Glomerular endothelial cell (primary cell): ENCODE measurements at places on chromosomes 7 and 10.

- peak; percentile 54 for DNase-seq
Measured at GRCh38 chr7:29878081-29878688, 71.9 kb downstream of the WIPF3 start.

DNA sequence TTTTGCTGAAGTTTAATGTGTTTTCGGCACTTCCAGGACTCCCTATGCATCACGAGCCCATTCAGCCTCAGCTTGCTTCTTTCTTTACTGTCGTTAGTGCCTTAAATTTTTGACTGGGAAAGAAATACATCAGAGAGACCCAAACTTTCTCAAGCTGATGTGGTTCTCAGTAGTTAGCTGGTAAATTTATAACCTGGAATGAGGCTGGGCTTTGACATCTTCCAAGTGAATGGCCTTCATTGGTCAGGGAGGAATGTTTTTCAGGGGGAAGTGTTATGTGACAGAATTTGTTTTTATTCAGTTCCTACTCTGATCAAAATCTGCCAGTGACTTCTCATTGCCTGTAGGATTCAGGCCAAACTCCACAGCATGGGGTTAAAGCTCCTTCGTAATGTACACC is 296.9 kb downstream of the SORCS3 start:
- no peak for DNase-seq

GRCh38 chr7:516606-517456 is 2.8 kb downstream of the PDGFA start:
- no peak for DNase-seq

GRCh38 chr7:96059075-96059474 is 262.8 kb downstream of the SLC25A13 start:
- DNase-seq: no peak
